ENCODE measurements at places on chromosomes 5 and 9.

DNA sequence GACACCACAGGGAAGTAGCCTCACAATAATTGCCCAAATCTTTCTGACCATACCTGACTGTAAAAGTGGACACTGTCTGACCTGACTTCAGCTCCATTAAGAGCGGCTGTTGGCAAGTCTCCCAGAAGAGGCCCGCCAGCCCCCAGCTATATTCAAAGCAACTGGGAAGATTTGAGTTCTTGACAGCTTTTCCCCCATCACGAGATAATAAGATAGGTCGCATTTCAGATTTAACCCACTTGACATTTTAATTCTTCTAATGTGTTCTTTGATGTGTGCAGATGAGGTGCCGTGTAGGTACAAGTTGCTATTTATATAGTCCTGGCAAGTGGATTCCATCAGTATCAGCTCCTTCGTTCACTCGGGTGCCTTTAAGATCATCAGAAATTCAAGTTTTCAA, 345.7 kb downstream of the DRD1 start:
- no peak for DNase-seq

- DNase-seq = no peak
These were observed 260.5 kb downstream of the GADD45G start for GRCh38 chr9:89865357-89865756.

- DNase-seq = no peak
These were observed 81.6 kb downstream of the TMEM174 start for GRCh38 chr5:73254642-73255041.

DNA sequence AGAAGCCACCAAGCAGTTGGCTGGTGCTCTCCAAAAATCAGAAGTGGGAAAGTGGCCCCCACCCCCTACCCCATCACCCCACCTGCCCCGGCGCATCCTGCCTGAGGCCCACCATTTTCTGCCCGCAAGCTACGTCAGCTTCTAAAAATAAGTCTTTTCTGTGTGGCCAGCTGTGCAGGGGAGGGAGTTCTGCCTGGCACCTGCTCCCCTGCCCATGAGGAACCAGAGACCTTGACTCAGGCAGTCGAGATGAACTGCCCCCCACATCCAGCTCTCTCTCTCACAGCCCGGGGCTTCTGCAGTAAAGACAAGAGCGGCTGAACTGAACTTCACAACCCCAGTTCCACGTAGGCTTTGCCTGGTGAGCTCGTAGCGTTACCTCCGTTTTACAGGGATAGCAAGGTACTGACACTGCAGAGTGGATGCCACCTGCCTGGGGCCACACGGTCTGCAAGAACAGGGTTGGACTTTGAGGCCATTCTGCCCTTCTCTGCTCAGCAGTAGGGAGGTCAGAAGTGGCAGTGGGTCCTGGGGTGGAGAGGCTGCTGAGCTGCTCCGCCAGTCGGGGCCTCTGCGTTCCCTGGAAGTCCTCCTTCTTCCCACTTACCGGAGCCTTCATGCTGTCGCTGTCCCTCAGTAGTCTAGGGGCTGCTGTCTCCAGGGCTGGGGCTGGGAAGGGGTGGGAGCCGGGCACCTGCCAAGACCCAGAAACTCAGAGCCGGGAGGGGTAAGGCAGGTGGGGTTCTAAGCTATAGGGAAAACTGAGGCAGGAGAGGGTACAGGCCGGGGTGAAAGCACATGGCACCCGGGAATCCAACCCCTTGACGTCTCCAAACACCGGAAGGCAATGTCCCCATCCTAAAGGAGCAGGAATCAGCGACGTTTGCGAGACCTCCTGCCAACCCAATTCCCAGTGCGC, 781 bp downstream of the ST6GALNAC4 start:
- no peak for DNase-seq

GRCh38 chr9:125970340-125970739, 223.2 kb downstream of the PBX3 start:
- no peak for DNase-seq

DNA sequence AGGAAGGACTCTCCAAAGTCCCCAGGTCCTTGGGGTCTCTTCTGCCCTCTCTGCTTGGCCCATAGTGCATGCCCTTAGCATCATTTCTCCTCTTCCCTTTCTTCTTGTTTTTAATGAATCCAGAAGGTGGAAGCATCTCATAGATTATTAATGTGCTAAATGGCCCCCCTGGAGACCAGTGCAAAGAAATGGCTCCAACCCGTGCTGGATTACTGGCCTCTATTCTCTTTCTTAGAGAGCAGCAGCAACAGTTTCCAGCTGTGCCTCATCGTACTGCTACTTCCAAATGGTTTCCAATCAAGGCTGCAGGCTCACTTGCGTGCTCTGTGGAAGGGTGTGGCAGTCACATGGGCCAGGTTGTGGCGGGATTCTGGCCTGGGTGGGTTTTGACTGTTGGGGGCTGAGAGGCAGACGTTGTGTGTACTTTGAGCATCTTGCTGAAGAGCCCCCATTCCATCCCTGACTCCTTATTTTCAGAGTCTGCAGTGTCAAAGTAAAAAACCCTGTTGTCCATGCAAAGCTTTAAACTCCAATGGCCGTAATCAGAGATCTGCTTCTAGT, 139.7 kb downstream of the GABBR2 start:
- no peak for DNase-seq

- DNase-seq = no peak
These were observed 190.6 kb downstream of the MPDZ start for GRCh38 chr9:13088720-13089427.

DNA sequence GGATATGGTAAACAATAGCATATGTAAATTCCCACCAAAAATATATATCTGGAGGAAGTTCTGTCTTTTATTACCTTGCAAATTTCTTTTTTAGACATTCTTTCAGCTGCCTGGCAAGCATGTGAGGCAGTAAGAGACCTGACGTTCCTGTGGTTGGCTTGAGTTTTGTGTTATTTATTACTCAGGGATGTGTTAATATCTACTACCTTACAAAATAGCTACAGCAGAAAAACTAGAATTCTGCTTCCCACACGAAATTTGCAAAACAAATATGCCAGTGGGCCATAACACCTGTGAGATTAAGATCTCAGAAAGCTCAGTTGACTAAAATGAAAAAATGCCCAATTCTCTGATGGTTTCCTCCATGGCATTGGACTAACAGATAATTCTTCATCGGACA, 274.2 kb downstream of the TMEM167A start:
- no peak for DNase-seq

GRCh38 chr9:131915181-131915580, 164.5 kb downstream of the MED27 start:
- no peak for DNase-seq

DNA sequence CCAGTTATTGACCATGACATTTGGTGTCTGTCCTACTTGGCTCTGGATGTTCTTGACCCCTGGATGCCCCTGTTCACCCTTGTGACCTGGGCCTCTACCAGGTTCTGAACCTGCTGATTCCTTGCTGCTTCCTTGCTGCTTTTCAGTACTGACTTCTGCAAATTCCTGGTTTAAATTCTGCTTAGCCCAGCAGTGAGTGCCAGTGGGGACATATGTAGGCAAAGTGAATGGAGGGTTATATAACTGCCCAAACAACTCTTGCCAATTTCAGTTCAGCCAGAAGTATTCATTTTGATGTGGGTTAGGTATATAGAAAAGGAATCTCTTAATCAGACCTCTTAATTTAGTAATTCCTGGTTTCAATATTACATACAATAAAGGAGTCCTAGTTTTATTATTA, 220.6 kb downstream of the TAF11L14 start:
- DNase-seq = no peak

- no peak for DNase-seq
These were observed 403.7 kb upstream of the CCNG1 start for GRCh38 chr5:163033656-163034055.

- DNase-seq = no peak
These were observed 50.4 kb downstream of the STARD4 start for GRCh38 chr5:111461934-111462333.

DNA sequence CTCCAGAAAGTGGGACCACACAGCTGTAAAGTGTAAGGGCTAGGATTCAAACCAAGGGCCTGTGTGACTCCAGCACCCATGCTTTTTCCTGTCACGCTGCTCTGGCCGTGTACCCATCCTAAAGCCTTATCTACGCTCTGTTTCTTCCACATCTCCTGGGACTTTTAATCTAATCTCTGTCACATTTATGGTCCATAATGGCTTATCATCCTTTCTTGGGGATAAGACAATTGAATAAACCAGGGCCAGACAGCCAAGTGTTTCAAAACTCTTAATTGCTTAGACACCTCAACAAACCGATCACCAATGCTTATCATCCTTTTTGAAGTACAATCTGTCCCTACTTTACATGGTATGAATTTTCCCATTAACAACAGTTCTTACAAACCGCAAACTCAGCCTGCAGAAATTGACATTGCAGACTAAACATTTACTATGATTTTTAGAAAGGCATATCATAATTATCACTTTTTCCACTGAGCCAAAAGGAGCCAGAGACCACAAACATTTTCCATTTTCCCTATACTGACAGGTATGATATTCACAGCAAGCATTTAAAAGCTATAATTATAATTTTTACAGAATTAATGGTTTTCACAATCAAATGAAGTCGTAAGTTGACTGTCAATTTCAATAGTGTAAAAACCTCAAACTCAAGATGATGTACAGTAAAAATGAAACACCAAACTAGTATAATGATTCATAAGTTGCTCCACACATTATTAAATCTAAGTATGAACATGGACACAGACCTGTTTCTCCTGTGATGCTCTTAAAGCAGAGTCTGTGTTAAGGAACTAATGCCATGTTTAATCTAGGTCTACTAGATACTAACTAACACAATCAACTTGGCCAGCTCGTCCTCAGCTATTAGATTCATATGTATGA, 99.5 kb downstream of the FBXW11 start:
- no peak for DNase-seq

DNA sequence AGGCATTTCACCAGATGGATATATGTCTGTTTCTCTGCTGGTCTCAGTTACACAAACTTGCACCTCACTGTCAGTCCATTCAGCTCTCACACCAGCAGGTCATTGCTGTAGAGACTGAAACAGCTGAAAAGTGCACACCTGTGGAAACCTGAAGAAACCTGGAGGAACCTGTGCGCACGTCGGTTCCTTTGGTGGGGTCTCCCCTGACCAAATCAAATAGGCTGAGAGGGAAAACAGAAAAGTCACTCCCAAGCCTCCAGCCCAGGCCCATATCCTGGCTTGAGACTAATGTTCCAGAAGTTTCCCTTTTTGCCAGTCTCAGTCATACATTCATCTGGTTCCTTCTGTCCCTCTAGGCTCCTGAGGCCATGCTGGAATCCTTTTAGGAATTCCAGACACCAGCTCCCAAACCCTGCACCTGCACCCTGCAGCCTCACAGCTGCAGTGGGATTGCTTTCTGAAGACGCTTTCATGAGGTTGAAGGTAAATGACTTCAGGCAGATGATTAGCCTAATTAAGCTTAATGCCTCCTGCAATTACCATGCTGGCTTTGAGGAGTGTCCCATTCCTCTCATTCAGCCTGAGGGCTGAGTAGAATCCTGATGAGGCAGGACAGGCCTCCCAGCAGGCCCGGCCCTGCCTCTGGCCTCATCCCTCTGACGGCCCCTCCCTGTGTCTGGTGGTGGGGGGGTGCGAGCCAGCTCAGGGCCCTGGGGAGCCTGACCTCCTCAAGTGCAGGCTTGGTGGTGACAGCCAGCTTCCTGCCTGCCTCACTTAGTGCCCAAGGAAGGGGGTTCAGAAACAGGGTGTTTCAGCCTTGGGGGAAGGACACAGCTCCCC, 24.3 kb upstream of the CXCL14 start:
- no peak for DNase-seq

- no peak for DNase-seq
These were observed 37.8 kb downstream of the BHMT start for GRCh38 chr5:79149433-79149832.

GRCh38 chr5:154601014-154601413, 123.0 kb upstream of the HAND1 start:
- no peak for DNase-seq

GRCh38 chr5:91469517-91470165, 86.5 kb upstream of the ARRDC3 start:
- DNase-seq = no peak

DNA sequence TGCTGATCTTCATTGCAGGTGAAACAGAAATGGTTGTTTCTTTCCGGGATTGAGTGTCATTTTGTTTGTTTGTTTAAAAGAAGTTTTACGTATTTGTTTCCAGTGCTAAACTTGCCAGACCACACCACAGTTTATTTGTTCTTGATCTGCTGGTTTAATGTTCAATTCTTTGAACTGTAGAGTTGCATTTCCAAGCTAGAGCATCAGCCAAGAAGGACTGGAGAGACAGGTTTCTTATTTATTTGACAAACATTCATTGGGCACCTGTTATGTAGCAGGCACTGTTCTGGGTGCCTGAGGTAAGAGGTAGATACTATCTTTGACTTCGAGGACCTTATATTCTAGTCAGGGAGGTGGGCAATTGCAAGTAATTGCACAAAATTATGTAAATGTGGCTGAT, 45.0 kb downstream of the MCCC2 start:
- no peak for DNase-seq

DNA sequence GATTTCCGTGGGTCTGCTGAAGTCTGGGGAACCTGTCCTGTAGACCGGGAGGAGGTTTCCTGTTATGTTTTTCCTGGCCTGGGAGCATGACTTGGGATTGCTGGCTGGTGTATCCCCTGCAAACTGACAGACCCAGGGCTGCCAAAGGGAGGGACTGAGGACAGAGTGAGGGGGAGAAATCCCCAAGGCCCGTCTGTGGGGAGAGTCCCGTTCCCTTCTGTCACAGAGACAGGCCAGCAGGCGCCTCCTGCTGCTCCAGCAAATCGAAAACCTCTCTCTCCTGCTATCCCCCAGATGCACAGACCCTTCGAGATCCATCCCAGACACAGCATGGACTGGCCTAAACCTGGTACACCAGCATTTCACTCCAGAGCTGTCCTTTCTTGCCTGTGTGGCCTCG, 56.2 kb upstream of the ALDH1B1 start:
- no peak for DNase-seq

DNA sequence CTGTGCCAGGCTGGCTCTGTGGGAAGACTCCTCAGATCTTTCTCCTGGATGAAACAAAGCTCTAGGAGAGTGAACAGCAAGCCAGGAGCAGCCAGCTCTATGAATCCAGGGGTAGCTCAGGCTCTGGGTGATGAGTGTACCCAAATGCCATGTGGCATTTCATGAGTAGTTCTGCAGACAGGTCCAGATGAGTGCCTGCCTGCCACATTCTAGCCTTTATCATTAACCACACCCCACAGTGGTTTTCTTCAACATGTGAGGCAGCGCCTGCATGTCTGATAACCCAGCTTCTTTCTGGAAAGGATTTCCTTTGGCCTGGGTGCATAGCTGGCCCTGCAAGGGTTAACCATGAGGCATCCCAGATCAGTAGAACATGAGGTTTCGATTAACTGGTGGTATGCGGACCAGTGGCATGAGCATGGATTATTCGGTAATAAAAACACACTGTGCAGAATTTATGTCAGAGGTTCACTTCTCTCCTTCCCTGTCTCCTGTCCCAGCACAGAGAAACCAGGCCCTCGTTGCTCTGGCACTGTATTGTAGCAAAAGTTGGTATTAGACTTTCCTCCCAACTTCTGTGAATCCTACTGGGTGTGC, 381.9 kb upstream of the ZNF462 start:
- no peak for DNase-seq

DNA sequence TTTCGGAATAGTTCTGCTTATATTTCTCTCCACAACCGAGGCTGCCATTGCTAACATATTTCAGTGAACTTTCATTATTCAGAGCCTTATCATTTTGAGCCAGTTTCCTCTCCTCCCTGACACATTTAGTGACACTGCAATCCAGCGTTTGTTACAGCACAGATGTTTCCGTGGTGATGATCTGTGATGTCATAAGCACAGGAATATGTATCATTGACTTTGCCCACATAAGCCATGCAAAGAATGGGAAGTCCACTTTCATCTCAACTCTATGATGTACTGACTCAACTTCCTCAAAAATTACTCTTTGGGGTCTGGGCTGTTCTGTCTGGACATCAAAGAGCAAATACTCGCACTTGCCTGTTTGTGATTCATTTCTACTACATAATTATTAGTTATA, 291.8 kb downstream of the EBF1 start:
- no peak for DNase-seq

All from stimulated activated CD8-positive, alpha-beta memory T cell treated with anti-CD3 and anti-CD28 coated beads, Interleukin-4, amount 100 ng/mL, for 4 hours (primary cell).